Stimulated activated CD8-positive, alpha-beta memory T cell treated with anti-CD3 and anti-CD28 coated beads, Interleukin-12 subunit alpha, Interleukin-12 subunit beta, amount 100 ng/mL, for 4 hours (primary cell): ENCODE measurements at places on chromosomes 5 and 9.

GRCh38 chr9:123996731-123997421 is 14.7 kb upstream of the LHX2 start:
- DNase-seq: no peak

- DNase-seq: no peak
Observed at GRCh38 chr9:134681061-134681661, 39.6 kb downstream of the COL5A1 start.

DNA sequence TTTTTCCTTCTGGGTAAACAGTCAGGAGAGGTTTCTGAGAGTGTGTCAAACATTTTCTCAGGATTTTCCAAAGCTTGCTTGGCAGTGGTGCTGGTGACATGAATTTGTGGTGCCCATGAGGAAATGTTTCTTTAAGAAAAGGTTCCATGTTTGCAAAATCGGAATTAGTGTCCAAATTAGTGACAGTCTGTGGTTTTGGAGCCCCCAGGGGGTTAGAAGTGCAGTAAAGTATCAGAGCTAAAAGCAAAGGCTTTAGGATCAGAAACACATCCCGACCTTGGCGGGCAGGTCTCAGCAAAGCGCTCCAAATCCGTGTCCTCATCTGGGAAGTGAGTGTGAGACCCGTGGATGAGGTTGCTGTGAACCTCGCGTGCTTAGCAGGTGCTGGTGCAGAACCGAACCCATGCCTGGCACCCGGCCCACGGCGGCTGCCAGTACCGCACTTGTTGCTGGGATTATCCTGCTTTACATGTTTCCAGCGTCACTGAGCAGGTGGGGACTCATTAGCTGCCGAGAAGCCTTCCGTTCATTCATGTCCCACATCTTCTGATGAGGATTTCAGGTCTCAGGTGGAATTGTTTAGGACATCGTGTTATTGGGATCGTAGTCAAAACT is 70.8 kb upstream of the COL5A1 start:
- no peak for DNase-seq

DNA sequence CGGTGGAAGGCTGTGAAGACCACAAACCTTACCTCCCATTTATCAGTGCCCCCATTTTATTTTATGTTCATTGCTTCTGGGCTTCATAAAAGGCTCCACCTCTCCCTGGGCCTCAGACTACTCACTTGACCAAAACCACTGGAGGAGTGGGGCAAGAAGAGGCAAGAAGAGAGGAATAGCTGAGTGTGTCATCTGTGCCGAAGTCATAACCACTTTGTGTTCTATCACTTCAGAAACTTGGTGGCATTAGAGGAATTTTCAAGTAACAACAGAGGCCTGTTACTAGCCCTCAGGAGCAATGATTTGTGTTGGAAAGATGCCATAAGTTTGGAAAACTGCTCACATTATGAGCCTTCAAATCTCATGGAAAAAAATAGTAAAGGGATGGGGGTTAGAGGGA is 88.7 kb upstream of the PIK3R1 start:
- DNase-seq: no peak

- DNase-seq: no peak
Observed at GRCh38 chr5:176796411-176796810, 13.9 kb upstream of the UNC5A start.

DNA sequence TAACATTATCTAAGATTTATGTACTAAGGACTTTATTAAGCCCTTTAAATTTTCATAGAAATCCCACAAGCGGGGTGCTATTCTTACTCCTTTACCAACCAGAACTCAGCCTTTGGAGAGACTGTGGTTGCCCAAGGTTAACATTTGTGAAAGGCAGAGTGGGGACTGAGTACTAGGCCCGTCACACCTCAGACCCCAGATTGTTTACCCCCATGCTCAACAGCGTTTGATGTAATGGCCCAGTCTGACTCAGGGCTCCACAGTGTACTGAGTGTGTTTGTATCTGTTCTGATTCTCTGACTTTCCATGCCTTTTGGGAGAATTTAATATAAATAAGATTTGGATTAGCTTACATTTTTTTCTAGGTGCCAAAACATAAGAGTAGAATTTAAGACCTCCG is 110.0 kb downstream of the GAS1 start:
- no peak for DNase-seq

GRCh38 chr5:2864515-2865105 is 113.1 kb upstream of the IRX2 start:
- no peak for DNase-seq

DNA sequence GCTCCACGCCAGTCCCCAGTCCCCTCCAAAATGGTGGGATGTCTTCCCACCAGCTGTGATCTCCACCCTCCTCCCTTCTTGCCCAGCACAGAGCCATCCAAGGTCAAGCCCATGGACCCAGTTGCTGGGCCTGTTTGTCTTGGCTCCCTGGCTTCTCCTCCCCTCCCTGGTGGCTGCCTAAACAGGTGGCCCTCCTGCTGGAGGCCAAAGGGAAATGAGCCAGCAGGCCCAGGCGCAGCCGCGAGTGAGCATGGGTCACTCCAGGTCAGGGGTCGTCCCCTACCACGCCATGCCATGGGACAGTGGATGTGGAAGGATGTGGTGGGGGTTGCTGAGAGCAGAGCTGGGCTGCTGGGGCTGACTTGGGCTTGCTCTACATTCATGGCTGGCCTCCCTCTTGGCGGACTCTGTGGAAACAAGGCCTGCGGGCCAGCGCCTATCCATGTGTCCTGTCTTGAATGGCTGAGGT is 33.6 kb downstream of the COL15A1 start:
- no peak for DNase-seq

- no peak for DNase-seq
Observed at GRCh38 chr5:33649549-33650482, 209.1 kb downstream of the TARS1 start.
